ENCODE measurements at places on chromosomes 1 and 21. TPM values are rescaled to one million over a fixed set of nuclear protein-coding genes. Genes with fewer than 3 reads are reported as not detected.

SMCP gene
- total RNA-seq, result not detected

GRCh38 chr21:42040411-42041180, 30.4 kb upstream of the ZBTB21 start:
- no peak for DNase-seq

GRCh38 chr1:66777831-66778230, 23.2 kb downstream of the INSL5 start:
- no peak for DNase-seq

DNA sequence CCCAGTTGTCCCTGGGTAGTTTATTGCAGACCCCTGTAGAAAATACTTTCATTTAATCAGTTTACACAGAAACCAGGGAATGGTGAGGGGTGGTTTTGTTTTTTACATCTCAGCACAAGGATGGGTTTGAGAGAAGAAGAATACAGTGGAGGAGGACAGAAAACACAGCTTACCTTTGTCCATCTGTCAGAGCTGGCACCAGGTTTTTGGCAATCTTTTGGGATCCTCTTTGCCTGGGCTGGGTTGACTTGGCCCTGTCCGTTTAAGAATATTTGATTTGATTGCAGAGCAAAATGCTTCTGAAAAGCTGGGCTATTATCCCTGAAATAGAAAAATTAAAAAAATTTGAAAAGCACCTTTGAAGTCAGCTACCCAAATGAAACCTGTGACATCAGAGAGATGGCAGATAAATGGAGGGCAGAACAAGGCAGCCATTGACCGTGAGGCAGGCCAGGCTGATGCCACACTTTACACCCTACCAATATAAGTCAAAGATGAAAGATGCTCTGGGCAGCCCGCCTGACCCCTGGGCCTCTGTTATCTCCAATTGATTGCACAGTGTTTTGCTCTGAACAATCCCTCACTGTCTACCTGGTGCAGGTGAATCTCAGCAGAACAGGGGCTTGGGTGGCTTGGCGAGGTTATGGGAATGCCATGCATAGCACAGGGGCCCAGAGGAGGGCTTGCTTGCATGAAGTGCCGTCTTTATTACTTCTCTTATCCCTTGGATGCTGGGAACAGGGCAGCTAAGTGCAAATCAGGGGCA, 218.8 kb downstream of the LMX1A start:
- DNase-seq, result no peak

DNA sequence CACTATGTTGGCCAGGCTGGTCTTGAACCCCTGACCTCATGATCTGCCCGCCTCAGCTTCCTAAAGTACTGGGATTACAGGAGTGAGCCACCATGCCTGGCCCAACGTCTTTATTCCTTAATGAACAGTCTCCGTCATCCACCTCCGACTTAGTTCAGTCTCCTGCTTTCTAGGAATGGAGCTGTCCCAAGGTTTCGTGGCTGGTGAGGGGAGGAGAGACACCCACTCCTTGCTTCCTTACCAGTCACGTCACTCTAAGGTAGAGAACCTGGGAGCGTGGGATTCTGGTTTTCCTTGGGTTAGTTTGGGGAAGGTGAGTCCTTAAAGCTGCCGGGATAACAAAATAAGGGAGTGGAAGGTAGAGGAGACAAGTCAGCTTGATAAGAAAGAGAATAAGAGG, 55.0 kb upstream of the ATP2B4 start:
- no peak for DNase-seq

DNA sequence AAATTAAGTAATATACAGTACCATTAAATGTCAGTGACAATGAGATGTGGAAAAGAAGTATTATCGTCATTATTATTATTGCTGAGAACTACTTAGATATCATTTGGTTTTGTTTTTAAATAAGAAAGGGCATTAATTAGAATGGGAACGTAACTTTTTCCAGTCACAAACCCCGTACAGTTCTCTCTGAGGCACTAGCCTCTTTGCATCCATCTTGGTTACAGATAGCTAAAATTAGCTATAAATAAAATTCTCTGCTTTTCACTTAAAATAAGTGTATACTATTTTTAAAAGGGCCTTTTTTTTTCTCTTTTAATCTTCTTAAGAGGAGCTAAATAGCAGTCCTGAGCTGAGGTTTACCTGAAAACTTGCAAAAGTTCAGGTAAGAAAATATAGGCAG, 7.6 kb downstream of the PTGS2 start:
- no peak for DNase-seq

GRCh38 chr21:29583424-29583924, 284.8 kb downstream of the BACH1 start:
- DNase-seq, result no peak

DNA sequence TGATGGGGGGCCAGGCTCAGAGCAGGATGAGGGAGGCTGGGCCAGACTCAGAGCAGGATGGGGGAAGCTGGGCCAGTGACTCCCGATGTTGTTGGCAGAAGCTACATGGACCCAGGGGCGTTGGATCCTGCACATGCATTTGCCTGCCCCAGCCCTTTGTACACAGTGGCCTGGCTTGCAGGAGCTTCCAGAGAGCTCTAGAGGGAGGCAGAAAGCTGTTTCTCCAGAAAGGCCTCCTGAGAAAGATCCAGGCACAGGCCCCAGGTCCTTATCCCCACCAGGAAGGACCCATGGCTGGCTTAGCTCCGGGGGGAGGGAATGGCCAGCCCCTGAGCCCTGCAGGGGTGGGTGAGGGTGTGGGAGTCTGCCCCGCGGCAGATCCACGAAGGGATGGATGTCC, 106.6 kb upstream of the ACTRT2 start:
- no peak for DNase-seq

DNA sequence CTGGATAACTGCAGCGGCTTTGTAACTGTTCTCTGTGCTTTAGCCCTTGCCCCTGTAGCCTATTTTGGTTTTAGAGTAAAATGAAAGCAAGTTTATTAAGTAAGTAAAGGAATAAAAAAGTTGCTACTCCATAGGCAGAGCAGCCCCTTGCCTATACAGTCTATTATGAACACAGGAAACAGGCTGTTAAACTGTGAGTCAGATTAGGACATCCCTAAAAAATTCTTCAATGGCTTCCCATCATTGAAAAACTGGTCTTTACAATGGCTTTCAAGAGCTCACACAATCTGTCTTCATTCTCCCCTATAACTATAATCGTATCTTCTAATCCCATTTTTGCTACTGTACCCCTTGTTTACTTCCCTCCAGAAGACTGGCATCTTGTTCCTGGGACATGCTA, 43.0 kb downstream of the ATG4C start:
- no peak for DNase-seq

DNA sequence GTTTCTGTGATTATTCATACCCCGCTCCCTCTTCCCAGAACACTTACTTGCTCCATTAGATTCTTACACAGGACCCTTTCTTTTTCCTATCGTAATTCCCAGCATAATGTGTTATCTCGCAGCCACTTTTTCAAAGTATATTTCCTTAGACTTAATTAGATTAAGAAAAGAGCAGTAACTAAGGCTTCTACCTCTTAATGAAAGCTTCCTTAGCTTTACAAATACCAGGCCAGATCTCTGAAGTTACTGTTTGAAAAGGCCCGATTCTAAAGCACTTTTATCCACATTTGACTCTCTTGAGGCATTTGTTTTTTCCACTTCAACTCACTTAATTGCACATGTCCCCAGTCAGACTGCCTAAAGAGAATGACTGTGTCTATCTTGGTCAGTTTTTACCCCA, 1264.3 kb upstream of the ADGRL2 start:
- DNase-seq, result no peak

DNA sequence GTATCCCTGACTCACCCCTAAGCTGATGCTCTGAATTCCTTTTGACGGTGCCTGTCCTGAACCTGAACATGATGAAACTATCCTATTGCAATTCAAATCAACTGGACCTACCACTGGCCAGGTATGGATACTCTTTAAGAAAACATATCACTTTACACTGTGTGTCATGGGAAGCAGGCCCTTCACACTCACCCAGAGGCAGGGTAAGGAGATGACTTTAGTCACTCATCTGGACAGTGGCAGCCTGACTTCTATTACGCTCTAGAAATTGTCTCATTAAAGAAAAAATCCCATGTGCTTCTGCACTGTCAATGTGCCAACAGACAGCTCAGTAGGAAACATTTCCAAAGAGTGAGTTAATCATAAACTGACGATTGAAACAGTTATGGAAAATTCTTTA, 94.3 kb downstream of the VAV3 start:
- DNase-seq, result no peak

DNA sequence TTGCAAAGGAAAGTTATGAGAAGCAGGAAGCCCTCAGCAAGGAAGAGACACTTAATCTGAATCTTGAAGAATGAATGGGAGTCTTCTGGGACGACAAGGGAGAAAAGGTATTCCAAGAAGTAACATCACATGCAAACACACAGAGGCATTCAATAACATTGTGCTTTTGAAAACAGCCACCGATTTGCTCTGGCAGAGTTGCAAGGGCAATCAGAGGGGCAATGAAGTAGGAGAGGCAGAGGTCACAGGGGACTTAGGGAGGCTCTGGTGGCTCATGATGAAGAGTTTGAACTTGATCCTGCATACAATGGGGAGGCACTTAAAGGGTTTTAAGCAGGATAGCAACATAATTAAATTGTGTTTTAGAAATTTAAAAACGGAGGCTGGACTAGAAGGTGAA, 107.7 kb downstream of the DDX20 start:
- DNase-seq, result no peak
